ENCODE measurements at places on chromosomes 2 and 18.

- no peak overlapping the region for H3K27ac ChIP-seq
- H3K4me3 ChIP-seq, result no peak overlapping the region
- H3K4me1 ChIP-seq, result no peaks in the 10 kb centered on the region
- no peak for DNase-seq
Measured at GRCh38 chr2:209727077-209727476, 44.6 kb upstream of the UNC80 start.

GRCh38 chr18:74261053-74261713 is 30.6 kb downstream of the CYB5A start:
- no peaks in the 10 kb centered on the region for H3K27me3 ChIP-seq
- no peak overlapping the region for H3K4me3 ChIP-seq
- DNase-seq, result no peak
- no peak overlapping the region for H3K27ac ChIP-seq

DNA sequence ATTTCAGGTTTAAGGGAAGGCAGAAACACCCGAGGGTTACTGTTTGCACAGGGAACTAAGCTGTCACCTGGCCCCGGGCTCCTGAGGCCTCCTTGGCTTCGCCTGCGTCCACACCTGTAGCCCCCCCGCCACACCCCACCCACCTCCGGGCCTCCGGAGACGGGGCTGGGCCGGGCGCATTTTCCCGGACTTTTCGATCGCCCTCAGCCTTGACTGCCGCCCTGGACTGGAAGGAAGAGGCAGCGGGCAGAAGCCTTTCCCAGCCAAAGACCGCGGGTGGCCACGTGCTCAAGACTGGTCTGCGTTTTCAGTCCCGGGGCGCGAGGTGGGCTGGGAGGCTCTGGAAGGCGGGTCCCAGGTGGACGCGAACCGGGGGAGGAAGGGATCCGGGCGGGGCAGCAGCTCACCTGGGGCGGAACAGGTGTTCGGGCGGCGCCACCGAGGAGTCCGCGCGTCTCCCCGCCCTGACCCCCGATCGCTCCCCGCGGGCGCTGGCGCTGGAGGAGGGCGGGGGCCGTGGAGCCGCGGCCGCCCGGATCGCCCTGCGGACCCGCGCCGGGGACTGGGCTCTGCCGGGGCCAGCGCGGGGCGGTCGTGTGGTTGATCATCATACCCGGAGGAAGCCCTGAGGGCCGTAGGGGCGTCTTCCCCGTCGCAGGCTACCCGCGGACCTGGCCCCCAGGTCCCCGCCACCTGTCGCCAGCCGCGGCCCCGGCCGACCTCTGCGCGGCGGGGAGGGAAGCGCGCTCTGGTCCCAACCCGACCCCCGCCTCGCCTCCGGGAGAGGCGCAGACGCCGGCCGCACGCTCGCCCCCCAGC is 3.2 kb downstream of the ID2 start:
- H3K4me3 ChIP-seq, result peak overlapping the region; percentile 62
- no peaks in the 10 kb centered on the region for H3K36me3 ChIP-seq
- H3K4me1 ChIP-seq, result peaks cover 34% of the 10 kb centered on the region
- H3K27me3 ChIP-seq, result no peaks in the 10 kb centered on the region

DNA sequence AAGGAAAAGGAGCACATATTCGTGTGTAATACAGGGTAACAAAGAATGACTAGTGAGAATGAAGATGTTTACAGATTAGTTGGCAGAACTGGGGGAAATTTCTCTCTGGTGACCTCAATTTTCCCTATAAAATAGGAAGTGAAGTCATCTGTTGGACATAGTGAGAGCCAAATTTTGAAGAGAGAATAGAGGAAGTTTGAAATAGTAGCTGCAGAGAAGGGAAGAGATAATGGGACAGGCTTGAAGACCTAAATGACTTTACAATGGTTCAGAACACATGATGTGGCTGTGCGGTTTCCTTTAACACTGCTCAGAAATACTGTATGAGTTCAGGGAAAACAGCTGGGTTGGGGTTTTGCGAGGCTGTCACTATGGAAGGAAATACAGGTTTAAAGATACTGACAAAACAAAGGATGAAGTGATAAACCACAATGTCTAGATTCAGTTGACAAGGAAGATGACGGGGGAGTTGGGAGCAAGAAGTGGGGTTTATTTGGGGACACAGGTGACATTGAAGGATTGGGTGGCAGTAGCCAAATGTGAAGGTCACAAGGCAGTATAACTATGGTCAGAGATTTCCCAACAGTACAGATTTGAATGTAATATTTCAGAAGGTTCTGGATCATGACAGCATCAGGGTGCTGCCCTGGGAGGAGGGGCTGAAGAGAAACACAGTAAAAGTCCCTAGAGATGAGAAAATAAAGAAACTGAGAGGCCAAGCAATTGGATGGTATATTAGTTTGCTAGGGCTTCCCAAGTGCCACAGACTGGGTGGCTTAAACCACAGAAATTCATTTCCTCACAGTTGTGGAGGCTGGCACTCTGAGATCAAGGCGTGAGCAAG is 82.6 kb upstream of the TANK start:
- peak; percentile 89 for DNase-seq
- no peaks in the 10 kb centered on the region for H3K27me3 ChIP-seq
- peak overlapping the region; percentile 94 for H3K27ac ChIP-seq
- peaks cover 49% of the 10 kb centered on the region for H3K4me1 ChIP-seq
- no peak overlapping the region for H3K4me3 ChIP-seq
- no peaks in the 10 kb centered on the region for H3K36me3 ChIP-seq

DNA sequence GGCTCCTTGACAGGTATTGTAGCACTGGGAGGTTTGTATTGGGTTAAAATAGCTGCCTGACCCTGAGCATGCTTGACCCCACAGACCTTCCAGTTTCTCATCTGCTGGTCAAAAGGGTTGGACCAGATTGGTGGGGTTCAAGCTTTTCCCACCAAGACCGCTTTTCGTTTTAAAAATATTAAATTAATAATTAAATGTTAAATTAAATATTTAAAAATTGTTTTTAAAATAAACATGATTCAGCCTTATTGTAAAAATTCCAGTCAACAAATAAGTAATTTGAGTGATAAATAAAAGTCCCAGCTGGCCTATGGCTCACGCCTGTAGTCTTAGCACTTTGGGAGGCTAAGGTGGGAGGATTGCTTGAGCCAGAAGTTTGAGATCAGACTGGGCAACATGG is 36.6 kb upstream of the MCFD2 start:
- no peak overlapping the region for H3K27ac ChIP-seq
- H3K4me3 ChIP-seq, result no peak overlapping the region

DNA sequence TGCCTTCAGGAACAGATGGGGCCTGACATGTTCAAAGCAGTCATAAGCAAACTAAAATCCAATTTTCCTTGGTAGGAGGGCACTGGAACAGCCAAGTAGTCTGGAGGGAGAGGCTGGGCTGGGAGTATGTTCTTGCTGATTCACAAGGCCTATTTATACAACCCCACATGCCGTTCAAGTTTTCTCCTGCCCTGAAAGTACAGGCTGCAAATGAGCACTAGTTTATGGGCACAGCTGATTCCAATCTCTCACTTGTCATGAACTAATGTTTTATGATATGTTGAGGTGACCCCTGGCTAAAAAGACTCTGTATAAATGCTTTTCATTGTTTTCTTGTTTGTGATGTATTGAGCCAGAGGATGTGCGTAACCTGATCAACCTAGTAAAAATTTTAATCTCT is 183.4 kb upstream of the SRD5A2 start:
- no peaks in the 10 kb centered on the region for H3K36me3 ChIP-seq
- no peaks in the 10 kb centered on the region for H3K4me1 ChIP-seq
- DNase-seq, result no peak
- no peak overlapping the region for H3K27ac ChIP-seq

Measured in DND-41 (cell line).